ENCODE measurements at places on chromosomes 11 and 22.

DNA sequence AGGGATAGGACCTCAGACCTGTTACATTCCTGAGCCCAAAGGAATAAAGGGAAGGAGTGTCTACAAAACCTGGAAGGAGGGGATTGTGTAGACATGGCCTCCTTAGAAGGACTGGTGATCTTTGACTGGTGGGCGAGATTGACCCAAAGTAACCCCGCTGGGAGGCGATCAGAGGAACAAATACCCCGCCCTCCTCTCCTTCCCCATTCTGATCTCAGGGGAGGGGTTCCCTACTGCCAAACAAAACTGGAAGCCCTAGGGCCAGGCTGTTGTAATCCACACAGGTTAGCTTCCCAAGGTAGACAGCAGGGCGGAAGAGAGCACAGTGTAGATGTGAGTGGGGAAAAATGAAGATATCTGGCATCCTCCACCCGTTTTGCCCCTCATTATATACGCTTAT is 24.7 kb downstream of the NCF4 start:
- no peak for DNase-seq

DNA sequence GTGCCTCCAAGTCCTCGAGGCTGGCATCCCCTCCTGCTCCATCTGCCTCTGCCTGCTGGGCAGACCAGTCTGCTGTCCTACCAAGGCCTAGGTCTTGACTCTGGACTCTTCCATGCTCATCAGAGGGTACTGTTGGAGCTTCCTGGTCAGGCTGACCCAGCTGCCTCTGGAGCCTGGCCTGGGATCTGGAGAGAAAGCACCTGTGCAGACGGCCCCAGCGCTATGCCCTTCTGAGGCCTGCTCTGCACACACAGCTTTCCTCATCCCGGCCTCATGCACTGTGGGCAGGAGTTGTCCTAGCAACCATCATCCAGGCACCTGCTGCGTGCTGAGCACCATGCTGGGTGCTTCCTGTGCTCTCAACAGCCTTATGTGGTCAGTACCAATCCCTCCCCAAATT is 70.8 kb downstream of the CDKN1C start:
- DNase-seq: no peak

DNA sequence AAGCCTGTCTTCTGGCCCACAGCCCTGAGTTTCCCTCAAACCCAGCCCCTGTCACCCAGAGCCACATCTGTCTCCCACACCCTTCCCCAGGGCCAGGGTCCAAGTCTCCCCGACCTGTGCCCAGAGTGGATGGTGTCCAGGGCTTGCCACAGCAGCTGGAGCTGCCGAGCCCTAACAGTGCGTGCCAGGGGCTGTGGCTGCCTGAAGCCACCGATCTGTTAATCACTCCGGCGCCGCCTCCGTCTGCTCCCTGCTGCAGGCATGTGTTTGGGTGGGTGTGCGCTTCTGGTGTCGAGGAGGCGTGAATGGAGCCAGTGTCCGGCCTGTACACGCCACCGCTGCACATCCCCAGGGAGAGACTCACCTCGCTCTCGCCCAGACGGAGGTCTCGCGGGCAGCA is 26.1 kb downstream of the SHISAL1 start:
- no peak for DNase-seq

GRCh38 chr22:37753746-37754145 is 54.0 kb upstream of the GCAT start:
- no peak for DNase-seq

DNA sequence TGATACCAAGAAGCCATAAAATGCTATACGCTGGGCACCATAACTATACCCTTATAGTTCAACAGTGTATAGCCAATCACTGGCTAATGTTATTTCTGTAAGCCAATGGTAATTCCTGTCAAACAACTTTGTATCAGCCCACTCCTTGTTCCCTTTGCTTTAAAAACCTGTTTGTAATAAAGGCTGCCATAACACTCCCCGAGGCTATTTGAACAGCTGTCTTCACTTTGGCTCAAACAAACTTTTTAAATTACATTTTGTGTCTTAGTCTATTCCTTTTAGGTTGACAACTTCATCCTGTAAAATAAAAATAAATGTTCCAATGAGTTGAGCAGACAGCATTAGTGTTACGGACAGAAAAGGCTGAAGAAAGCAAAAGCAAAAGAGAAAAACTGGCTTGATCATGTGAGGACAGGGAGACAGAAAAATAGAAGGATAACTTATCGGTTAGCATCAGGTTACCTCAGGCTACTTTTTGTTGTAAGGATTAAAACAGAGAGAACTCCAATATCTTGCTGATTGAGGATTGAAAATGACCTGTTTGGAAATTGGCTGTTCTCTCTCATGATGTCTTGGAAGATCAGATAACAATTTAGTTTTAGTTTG is 95.0 kb downstream of the AASDHPPT start:
- no peak for DNase-seq

GRCh38 chr11:128516886-128517285 is 70.5 kb downstream of the ETS1 start:
- no peak for DNase-seq

DNA sequence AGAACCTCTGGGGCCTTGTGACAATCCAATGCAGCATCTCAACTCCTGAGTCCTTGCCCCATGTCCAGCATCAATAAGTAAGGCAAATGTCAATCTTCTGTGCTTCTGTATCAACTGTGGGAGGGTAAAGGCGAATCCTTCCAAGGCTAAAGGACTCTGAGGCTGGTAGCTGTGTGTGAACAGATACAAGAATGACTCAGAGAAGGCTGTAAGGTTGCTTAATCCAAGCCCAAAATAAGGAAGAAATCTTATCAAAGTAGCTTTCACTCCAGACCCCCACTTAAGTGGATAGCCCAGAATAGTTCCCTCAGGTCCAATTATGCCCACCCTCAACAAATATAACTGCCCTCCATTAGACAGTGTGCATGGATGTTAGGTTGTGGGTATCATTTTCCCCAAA is 28.1 kb upstream of the SCGB1A1 start:
- DNase-seq: no peak

- peak; percentile 39 for DNase-seq
Observed at GRCh38 chr11:130145311-130145812, 14.2 kb upstream of the ST14 start.

DNA sequence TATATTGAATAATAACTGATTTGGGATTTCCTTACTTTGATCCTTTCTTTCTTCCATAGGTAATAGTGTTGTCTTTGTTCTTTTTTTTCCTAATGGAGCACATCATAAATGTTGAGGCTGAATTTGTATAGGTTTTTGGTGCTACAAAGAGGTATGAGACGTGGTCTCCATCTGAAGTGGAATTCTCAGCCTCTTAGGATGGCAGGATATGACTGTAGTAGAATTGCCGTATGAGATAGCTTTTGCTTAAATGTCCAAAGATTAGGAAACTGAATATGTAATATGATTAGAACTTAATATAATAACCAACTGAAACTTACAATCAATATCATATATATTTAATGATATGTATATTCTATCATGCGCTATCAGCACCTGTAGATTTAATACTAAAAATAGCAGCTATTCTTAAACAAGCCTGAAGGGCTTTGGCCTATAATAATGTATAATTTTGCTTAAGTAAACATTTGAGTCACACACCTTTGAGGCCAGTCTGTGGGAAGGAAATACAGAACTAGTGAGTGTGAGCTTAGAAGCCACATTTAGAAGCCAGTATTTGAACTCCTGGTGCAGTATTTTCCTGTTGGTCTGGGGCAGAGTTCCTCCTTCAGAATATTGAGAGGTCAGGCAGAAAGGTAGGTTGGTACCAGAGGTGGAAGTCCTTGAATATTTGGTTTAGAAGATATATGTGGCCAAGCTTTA is 62.6 kb downstream of the SWAP70 start:
- no peak for DNase-seq

GRCh38 chr11:43856993-43857392 is 23.6 kb upstream of the ALKBH3 start:
- DNase-seq: no peak

DNA sequence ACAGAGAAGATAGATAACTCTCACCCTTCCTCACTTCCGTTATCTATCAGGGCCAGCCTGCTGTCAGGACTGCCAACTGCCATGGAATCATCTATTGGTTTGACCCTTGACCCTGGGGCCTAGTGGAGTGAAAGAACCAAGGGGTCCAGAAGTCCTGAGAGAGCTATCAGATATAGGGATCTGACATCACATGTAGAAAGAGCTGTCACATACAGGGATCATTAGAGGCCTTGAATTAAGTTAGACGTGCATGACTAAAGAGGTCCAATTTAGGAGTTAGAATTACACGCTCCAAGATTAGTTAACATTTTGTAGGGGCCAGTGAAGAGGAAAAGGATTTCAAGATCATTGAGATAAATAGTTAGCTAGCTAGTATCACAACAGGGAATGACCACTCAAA is at the start of gene TMEM225:
TSS of gene TMEM225 (minus strand) at position 101 of the 400 bp plus-strand sequence. CDS start 245 bp downstream, outside the sequence.
- DNase-seq: no peak

DNA sequence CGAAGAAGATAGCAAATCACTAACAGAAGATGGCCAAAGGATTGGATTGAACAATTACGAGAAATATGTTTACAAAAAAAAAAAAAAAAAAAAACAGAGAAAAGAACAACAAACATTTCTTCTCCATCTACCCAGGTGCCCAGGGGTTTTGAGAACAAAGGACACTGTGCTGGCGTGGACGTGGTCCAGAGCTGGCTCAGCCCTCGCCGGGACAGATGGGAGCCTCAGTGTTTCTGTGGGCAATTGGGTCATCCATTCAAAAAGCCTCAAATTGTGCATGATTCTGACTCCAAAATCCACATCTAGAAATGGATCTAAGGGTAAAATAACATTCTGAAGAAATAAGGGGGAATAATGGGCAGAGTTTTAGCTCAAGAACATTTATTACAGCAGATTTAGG is 63.1 kb downstream of the DHCR7 start:
- no peak for DNase-seq

DNA sequence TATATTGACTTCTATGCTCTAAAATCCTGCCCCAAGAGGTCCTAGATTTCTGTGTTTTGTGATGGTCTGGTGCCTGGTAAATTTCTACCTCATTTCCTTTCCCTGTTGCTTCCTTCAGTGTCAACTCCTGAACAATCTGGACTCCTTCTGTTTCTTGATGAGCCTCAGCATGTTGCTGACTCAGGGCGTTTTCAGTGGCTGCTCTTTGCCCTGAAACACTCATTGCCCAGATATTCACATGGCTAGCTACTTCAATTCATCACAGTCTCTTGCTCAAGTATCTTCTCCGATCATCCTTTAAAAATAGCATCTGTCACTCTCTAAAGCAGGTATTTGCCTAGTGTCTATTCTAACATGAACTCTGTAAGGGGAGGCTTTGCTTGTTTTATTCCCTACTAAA is 526.3 kb upstream of the RAG2 start:
- no peak for DNase-seq

DNA sequence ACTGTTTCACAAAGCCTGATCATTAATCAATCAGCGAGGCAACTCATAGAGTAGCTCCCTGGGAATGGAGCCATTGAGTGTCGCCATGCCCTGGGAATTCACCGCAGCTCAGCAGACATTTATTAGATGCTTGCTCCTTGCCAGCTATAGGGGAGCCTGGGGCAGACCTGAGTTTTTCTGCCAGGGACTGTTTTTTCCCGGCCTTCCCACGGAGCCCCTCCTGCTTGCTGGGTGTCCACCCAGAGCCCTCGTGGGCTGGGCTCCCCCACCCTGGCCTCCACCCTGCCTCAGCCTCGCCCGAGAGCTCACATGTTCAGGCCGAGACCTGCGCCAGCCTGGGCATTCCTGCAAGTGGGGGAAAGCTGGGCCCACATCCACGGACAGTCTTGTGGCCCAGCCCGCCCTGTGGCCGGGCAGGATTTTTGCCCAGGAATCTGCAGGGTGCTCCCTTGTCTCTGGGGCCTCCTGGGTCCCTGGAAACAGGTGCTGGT is 64.9 kb downstream of the SMIM38 start:
- DNase-seq: no peak

DNA sequence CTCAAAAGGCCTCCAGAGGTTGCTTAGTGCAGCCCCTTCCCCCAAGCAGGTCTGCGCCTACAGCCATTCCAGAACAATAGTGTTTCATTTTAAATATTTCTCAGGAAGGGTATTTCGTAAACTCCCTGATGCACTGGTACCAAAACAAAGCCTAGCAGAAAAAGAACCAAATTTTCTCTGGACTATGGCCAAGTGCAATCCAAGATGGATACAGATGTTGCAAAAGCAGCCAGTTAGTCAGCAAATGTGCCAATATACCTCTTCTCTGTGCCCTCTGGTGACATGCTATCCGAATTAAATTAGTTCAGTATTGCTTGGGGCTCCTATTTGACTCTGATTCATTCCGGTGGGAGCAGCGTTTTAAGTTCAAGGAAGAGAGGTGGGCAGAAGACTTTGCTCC is 247.8 kb downstream of the NTM start:
- no peak for DNase-seq

- DNase-seq: no peak
Observed at GRCh38 chr22:49406047-49406650, 421.5 kb downstream of the BRD1 start.
